ENCODE measurements at places on chromosomes 1 and 21.
A peak's percentile ranks its signal among the peaks of the same experiment; 100 is the strongest.

DNA sequence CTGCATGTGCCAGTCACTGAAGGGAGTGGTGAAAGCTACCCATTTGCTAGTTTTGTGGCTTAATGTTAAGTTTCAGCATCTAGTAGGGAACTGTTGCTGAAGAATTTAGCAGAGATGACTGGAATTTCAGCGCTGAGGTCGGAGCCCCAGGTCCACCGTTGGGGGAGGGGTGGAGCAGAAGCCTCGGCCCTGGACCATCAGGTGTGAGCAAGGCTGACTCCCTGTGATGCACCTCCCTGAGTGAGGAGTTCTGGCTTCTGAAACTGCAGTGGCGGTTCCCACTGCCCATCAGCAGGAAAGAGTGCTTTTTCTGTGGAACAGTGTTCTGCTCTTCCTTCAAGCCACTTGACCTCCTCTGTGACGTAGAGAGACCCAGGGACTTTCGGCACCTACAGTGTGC is 1.3 kb downstream of the NOS1AP start:
- no peak for ATAC-seq

DNA sequence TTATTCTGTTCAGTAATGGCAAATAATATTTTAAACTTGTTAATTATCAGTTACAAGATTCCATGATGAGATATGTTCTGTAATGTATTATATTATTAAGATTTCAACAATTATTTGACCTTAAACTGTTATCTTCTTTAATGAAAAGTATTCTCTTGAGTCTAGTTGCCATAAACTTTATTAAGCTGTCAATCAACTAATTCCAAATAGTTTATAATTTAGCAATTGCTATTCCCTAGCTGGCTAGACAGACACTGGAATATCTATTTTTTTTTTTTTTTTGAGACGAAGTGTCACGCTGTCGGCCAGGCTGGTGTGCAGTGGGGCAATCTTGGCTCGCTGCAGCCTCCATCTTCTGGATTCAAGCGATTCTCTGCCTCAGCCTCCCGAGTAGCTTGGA is 3.8 kb downstream of the CMPK1 start:
- no peak for ATAC-seq

DNA sequence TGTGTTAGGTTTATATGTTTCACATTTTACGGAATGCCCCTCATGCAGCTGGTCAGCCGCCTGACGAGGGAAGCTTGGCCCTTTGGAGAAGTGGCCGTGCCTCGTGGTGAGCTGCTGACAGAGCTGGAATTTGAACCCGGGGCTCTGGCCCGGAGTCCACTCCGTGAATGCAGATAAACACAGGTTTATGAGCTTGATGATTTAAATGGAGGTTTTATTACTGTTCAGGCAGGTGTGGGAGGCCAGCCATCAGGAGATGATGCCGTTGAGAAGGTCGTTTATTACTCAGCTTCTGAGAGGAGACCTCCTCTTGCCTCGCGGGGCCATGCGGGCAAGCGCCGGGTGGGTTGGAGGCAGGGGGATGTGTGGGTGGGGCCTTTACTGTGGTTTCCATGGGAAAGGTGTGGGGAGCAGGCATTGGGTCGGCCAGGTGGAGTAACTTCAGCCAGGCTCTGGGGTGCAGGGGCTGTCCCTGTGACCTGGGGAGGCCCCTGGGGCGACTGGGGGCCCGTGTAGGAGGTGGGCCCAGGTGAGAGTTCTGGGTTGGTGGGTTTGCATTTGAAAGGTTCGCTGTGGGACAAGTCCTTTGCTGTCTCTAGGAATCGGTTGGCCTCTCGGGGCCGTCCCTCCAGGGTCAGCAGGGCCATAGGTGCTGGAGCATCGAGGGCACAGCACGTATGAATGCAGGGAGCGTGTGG is 22.0 kb downstream of the PRKCZ start:
- peak; percentile 31 for ATAC-seq

DNA sequence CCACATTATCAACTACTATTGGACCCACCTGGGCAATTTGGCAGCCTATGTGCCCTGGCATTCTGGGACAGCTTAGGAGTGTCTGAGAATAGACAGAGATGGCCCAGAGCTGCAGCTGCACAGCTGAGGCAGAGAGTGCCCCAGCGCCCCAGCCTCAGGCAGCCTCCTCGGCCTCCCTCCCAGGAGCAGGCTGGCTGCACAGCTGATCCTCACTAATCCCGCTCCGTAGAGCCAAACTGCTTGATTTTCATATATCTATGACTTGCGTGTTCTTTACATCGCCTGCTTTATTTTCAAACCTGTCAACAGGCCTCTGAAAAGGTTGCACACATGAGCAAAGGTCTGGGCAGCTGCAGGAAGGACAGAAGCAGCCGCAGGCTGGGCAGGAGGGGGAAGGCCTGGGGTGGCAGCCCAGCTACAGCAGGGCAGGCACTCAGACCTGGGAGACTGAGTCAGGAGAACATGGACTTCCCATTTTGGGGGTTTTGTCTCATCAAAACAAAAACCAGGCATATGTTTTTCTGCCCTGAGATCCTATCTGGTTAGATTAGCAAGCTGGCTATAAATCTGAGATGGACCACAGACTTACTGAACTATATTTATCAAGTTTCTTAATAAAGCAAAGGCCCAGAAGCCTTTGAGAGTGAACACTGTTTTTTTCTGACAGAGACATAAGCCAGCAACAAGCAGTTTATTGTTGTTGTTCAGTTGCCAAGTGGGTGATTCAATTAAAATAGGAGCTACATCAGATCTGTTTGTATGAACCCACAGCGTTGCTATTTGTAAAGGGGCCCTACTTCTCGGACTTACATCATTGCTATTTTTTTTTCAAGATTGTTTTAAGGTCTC is 301.8 kb upstream of the DUSP10 start:
- no peak for ATAC-seq

GRCh38 chr1:216456682-216457081 is 33.4 kb upstream of the USH2A start:
- no peak for ATAC-seq

DNA sequence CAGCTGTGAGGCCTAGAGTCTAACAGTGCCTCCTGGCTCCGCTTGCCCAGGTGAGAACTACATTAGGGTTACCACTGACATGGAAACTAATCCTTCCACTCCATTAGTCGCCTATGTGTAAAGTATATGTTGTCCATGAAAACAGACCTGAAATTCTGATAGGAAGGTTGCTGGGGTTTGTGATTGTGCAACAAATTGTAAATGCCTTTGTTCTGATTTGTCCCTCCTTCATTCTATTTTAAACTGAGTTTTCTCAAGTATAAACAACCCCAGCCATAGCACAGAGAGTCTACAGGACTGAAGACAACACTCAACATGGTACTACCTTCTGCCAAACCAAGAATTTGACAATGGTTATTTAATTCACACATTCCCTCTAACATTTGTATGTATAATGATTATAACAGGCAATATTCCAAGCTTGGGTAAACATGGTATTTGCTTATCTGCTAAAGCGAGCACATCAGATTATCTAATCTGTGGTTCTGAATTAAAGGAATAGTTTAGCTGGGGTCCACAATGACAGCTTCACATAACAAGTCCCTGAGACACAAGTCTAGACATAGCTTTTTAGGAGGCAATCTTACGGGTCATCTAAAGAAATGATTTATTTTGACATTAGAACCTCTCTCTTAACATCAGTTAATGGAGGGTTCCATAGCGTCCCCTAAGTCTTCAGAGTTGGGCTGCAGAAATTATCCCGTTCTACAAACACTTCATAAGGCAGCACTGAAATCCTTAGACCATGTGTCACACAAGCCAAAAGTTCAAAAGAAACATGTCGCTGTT is 633.0 kb downstream of the SMYD3 start:
- no peak for ATAC-seq
